Activated T-cell treated with anti-CD3 and anti-CD28 coated beads for 4 hours (primary cell): ENCODE measurements at places on chromosomes 4 and X.

DNA sequence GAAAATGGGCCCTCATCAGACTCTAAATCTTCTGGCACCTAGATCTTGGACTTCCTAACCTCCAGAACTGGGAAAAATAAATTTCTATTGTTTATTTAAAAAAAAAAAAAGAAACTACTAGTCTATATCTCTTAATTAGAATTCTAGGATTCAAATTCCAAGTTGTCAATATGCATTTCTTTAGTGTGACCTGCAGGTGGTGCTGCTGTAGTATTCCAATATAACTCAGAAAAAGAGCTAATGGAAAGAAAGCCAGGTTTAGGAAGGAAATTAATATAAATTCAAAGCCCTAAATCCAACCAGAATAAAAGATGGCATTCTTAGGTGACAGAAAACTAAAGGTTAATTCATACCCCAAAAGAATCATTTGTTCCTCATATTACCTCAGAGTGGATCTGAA lies 80.0 kb upstream of the NALF2 start:
- no peak for DNase-seq

GRCh38 chrX:136589966-136590365 lies 58.0 kb downstream of the VGLL1 start:
- DNase-seq: no peak

DNA sequence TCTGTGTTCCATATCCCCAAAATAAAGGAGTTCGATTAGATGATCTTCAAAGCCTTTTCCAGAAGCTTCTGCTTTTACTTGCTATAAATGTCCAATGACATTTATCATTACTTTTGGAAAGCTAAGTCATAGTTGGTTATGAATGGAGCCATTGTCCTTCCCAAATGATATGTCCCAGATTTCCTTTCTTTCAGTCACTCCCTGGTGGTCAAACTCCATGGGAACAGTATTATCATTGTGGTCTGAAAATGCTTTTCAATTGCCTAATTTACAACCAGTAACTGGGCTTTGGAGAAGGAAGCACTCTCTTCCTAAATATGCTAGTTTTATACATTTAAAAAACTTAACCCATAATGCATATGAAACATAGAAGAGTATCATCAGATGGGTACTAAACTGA lies 571.5 kb upstream of the AMOT start:
- no peak for DNase-seq

GRCh38 chrX:37906357-37906756 lies 59.0 kb upstream of the DYNLT3 start:
- DNase-seq: no peak

GRCh38 chr4:14155803-14156202 lies 528.3 kb upstream of the BOD1L1 start:
- DNase-seq: no peak

DNA sequence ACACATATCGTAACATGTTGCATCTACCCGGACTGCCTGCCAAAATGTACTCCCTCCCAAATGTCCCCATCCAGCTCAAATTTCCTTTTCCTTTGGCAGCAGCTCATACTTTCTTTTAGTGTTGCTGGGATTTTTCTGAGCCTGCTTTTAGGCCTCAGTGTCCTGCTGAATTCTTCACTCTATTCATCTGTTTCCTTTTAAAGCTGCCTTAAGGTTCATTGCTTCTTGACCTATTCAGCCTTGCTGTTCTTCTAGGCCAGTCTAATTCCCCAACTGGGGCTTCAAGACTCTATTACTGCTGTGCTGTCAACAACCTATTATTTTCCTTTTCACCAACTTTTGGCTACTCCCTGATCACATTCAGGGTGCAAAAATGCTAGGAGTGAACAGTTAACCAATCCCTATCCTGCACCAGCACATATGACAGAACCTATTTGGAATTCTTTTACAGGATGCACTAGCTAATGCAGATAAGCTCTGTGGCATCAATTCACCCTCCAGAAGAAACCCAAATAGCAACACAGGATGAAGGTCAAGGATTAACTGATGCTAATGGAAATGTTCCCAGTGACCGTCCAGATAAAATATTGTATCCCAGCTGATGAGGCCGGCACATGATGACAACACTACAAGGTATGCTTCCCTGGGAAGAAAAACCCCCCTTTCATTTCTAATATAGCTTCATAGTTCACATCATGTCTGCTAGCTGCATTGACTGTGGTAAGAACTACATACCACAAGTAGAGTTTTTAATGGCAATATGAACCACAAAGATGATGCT lies 114.7 kb upstream of the TTC29 start:
- no peak for DNase-seq

GRCh38 chrX:1412551-1413161 lies 20.7 kb upstream of the SLC25A6 start:
- no peak for DNase-seq

DNA sequence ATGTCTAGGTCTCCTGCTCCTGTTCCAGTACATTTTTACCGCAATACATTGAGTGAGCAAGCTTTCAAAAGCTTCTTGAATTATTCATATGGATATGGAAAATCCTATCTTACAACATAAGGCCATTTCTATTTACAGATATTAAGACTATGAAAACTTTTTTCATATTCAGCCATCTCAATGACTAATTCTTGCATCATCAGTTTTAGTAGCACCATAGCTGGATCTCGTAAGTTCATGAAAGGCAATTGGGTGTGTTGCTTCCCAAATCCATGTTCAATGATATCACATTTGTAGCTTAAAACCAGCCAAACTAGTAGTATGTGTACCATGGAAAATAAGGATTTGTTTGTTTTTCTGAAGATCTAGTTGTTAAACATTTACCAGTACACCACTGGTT lies 118.3 kb upstream of the GABRA2 start:
- DNase-seq: no peak

- DNase-seq: no peak
Measured at GRCh38 chr4:34372815-34373214, 1871.5 kb downstream of the ARAP2 start.

DNA sequence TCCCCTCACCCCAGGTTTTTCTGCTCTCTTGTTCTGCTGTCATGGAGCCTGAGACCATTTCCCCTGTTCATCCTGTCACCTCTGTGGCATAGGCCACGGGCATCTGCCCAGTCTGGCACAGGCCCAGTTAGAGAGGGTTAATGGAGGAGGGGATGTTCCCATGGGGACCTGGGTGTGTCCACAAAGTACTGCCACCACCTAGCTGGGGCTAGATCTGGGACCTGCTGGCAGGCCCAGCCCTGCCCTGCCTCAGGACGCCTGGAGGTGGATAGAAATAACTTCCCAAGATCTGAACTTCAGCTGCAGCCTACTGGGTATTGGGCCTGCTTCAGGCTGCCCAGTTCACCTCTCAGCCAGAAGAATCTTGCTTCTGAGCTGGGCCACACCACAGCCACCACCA lies 13.5 kb downstream of the EFNB1 start:
- DNase-seq: no peak

DNA sequence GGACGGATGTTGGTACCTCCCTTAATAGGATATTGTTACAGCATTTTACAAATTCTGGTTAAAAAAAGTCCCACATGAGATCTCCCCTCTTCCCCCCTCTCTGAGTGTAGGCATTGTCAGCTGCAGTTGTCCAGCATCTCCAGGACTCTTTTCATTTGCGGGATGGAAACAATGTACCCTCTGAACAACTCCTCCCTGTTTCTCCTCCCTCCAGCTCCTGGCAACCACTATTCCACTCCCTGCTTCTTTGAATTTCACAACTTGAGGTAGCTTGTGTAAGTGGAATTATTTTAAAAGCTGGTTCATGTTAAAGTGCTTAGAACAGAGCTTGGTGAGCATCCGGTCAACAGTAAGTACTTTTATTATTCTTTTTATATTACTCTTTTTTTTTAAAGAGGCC lies 69.8 kb downstream of the TBL1X start:
- no peak for DNase-seq

GRCh38 chrX:31563792-31564191 lies 492.0 kb upstream of the FTHL17 start:
- DNase-seq: no peak

GRCh38 chrX:123927845-123928244 lies 33.7 kb upstream of the STAG2 start:
- DNase-seq: no peak

DNA sequence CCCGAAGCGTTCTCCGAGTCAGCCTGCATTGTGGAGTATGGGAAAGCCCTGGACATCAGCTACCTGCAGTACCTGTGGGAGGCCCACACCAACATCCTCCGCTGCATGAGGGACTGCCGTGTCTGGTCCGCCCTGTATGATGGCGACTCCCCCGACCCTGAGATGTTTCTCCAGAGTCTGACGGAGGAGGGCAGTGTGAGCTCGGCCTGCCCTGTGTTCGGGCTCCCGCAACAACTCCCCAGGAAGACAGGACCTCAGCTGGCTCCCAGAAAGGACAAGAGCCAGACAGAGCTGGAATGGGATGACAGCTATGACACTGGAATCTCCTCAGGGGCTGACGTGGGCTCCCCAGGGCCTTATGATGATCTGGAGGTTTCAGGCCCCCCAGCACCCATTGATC lies 111.3 kb downstream of the GATB start:
- DNase-seq: no peak

DNA sequence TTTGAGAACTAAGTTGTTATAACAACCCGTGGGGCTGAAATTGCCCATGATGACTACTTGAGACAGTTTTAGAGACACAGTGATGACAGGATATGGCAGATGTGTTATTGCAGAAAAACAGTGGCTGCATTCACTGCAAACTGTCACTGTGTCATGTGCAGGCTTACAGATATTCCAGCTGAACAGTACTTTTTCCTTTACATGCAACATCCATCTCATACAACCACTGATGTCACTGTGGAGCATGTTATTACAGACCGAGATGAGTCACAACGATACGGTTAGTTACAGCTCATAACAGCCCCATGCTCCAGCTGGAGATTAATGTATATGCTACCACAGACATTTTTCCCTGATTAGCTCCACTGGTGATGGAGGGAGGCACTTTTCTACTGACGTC lies 207.4 kb downstream of the TMA16 start:
- DNase-seq: no peak

DNA sequence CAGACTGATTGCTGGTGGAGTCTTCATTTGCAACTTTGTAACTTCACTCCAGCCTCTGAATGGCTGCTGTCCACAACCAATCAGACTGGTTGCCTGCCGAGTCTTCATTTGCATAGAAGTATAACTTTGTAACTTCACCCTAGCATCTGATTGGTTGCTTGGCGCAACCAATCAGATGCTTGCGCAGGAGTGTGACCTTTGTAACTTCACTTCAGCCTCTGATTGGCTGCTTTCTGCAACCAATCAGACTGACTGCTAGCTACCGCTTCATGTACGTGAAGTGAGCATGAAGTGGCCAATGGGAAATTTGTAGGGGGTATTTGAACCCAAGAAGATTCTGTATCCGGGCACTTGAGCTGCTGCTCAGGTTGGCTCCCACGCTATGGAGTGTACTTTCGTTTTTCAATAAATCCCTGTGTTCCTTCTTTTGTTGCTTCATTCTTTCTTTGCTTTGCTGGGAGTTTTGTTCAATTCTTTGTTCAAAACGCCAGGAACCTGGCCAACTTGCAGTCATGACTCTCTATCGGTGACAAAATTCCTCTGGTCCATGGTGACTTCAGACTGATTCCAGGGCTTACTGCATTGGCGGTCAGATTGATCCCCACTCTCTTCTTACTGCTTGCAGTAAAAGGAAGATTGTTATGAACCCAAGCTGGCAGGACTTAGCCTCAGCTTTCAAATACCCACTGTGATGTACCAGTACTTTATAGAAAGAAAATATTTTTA lies 46.4 kb upstream of the FGG start:
- no peak for DNase-seq

GRCh38 chrX:154512879-154513553 lies 3.0 kb downstream of the FAM3A start:
- DNase-seq: no peak

DNA sequence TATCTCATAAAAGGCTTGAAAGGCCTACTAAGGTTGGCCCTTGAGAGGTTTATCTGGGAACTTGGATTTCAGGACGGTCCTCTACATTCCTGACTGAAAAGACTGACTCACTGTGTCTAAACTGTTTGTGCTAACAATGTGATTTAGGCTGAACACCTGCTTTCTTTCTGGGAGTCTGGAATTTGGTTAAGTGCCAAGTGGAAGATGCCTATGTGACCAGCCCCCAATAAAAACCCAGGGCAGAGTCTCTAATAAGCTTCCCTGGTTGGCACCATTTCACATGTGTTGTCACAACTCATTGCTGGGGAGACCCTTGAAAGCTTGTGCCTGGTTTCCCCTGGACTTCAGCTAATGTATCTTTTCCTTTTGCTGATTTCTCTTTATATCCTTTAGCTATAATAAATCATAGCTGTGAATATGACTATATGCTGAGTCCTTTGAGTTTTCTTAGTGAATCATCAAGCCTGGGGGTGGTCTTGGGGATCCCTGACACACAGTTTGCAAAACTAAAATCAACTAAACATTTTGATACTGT lies 55.1 kb downstream of the GPR82 start:
- no peak for DNase-seq

DNA sequence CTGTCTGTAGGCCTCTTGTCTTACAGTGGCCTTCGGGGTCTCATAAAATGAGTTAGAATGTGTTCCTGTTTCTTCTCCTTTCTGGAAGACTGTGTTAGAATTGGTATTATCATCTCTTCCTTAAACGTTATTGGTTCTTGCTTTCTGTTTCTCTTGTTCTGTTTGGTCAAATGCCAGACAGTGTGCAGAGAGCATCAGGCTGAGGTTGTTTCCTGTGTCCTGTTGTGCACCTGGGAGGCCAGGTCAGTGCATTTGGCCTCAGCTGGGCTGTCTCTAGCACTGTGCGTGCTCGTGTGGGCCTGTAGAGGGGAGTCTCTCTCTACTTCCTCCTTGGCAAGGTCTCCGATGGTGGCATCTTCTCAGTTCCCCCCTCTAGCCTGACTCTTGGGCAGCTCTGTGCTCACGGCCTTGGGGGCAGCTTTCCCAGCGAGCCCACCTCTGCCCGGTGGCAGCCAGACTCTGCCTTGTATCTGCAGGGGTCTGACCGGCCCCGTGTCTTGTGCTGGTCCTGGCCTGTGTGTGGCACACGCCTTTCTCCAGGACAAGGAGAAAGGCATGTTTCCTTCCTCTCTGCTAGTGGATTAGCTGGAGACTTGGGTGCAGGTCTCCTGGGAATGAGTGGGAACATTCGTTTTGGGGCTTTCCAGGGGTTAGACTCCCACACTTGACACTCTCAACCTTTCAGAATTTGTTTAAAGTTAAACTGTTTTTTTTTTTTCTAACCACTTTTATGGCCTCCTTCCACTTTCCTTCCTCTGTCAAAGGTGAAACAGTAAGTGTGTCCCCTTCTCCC lies 62.3 kb downstream of the FAM193A start:
- DNase-seq: no peak

- no peak for DNase-seq
Measured at GRCh38 chr4:178293601-178294000, 851.4 kb upstream of the AGA start.

DNA sequence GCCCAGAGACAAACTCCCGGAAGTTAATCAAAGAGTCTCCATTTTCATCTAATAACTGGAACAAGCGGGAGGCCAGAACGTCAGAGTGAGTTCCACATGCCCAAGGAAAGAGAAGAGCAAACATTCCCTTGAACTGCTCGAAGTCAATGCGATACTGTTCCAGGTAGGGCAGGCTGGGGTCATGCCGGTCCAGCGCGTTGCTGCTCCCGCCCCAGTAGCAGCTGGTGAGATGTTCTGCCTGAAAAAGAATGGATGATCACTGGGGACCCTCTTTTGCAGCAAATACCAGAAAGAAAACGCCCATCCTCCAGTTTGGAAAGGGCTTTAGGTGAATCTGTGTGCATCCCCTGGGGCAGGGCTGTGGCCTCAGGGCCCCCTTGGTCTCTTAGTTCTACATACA lies 65.2 kb upstream of the UCP1 start:
- DNase-seq: no peak
